ENCODE measurements at places on chromosomes 2 and 18.

GRCh38 chr2:233854241-233854981, at the start of gene HJURP:
Gene HJURP (minus strand): TSS chr2:233854535. CDS start chr2:233854500, 35 bp downstream.
- peak; percentile 93 for DNase-seq

- DNase-seq, result no peak
These were observed 4.4 kb downstream of the POU3F3 start for GRCh38 chr2:104858006-104858978.

GRCh38 chr2:157257312-157258252, at the start of gene GALNT5:
Gene GALNT5 (plus strand): TSS chr2:157257705. CDS start chr2:157258083, 378 bp downstream.
- DNase-seq, result peak; percentile 33

GRCh38 chr2:205660521-205661124, 21.7 kb upstream of the NRP2 start:
- DNase-seq, result no peak

GRCh38 chr2:103276869-103277268, 515.0 kb downstream of the TMEM182 start:
- no peak for DNase-seq

DNA sequence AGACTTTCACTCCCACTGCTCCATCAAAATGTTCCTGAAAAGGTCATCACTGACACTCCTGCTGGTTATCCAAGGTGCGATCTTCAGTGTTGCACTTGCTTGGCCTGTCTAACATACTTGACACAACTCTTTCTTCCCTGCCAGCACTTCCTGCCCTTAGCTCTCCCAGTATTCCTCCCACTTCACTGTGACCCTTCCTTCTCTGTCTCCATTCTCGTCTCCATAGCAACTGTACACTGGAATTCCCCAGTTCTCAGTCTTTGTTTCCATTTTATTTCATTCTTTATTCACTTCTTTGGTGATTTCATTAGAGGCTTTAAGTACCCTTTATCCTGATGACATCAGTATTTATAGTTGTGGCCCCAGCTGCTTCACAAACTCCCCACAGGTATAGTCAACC, 333.0 kb downstream of the IRS1 start:
- DNase-seq, result no peak

GRCh38 chr18:32373995-32374394, 96.7 kb downstream of the GAREM1 start:
- no peak for DNase-seq

DNA sequence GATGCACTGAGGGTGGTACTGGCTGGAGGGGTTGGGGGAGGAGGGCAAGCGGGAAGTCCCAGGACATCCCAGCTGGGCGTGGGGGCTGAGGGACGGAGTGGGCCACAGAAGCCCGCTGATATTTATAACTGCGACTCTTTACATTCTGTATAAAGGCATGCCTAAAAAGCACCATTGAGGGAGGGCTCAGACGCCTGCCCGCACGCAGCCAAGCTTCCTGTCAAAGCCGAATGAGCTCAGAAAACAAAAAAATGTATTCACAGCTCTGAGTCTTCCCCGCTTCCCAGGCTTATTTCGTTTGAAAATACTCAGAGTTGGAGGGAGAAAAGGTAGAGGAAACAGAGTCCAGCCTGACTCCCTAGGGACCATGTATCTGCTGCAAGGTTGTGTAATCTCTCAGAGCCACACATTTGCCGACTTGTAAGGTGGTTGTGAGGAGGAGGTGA, 170.1 kb upstream of the HAAO start:
- no peak for DNase-seq

- DNase-seq, result no peak
These were observed 88.8 kb downstream of the CRIM1 start for GRCh38 chr2:36444216-36444936.

- no peak for DNase-seq
These were observed 268.2 kb upstream of the PXDN start for GRCh38 chr2:2012505-2012904.

DNA sequence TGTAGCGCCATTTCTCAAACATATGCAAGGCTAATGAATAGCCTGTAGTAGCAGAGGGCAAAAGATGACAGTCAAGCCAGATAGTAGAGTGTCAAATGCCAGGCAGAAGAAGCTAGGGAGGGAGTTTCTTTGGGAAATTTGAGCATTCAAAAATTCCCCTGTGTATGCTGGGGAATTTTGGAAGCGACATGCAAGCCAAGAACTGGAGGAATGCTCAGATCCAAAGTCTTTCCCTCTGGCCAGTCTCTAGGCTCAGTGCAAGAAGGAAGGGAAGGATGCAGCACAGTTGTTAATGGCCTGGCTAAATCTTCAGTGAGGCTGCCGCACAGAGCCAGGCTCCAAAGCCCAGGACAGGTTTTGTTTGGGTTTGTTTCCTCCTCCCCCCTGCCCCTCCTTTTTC, 59.9 kb downstream of the ATP9B start:
- no peak for DNase-seq

- DNase-seq, result no peak
These were observed 886.5 kb downstream of the CNTNAP5 start for GRCh38 chr2:124911560-124911959.

- DNase-seq, result no peak
These were observed 69.0 kb downstream of the ANKRD44 start for GRCh38 chr2:197241596-197241995.

GRCh38 chr2:200177971-200178911, 128.3 kb upstream of the SPATS2L start:
- no peak for DNase-seq

DNA sequence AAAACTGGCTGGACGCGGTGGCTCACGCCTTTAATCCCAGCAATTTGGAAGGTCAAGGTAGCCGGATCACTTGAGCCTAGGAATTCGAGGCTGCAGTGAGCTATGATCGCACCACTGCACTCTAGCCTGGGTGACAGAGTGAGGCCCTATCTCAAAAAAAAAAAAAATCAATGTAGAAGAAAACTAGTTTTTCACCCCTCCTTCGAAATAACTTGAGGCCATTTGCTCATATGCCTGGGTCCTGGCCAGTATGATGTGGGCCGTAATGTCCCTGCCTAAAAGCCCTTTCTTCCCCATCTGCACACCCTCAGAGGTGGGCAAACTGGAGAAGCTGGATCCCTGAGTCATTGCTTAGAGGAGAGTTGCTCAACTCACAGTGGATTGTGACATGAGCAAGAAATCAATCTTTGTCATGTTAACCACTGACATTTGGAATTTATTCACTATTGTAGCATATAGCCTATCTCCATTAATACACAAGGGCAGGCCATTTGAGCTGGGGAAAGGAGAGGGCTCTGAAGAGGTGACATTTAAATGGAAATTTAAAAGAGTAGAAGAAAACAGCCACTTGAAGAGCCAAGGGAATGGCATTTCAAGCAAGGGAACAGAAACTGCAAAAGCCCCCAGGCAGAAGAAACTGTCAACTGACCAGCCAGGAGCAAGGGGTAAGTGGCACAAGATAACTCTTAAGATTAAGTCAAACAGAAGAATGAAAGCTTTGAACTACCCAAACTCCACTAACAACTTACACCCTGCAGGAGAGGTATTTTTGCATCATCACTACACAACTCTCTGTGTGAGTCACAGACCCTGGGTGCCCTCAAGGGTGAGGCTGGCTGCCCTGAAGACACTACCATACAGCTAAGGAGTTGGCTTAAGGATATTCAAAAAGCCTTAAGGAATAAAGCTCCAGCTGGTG, 7.6 kb upstream of the METTL21A start:
- DNase-seq, result no peak

- no peak for DNase-seq
These were observed 12.6 kb upstream of the LONRF2 start for GRCh38 chr2:100334929-100335328.

GRCh38 chr2:208549546-208550158, 143.1 kb downstream of the PTH2R start:
- DNase-seq, result no peak

GRCh38 chr2:238370823-238371372, 50.6 kb downstream of the TRAF3IP1 start:
- peak; percentile 48 for DNase-seq

DNA sequence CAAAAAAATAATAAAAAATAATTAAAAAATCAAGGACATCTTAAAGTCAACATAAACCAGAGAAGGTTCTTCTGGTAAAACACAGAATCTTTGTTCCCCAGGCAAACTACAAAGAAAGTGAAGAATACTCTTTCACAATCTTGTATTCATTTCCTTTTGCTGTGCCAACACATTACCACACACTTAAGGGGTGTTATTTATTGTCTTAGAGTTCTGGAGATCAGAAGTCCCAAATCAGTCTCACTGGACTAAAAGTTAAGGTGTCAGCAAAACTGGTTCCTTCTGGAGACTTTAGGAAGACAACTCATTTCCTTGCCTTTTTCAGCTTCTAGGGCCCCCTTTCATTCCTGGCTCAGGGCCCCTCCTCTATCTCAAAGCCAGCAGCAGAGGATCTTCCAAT, 12.2 kb upstream of the CAB39 start:
- DNase-seq, result no peak

DNA sequence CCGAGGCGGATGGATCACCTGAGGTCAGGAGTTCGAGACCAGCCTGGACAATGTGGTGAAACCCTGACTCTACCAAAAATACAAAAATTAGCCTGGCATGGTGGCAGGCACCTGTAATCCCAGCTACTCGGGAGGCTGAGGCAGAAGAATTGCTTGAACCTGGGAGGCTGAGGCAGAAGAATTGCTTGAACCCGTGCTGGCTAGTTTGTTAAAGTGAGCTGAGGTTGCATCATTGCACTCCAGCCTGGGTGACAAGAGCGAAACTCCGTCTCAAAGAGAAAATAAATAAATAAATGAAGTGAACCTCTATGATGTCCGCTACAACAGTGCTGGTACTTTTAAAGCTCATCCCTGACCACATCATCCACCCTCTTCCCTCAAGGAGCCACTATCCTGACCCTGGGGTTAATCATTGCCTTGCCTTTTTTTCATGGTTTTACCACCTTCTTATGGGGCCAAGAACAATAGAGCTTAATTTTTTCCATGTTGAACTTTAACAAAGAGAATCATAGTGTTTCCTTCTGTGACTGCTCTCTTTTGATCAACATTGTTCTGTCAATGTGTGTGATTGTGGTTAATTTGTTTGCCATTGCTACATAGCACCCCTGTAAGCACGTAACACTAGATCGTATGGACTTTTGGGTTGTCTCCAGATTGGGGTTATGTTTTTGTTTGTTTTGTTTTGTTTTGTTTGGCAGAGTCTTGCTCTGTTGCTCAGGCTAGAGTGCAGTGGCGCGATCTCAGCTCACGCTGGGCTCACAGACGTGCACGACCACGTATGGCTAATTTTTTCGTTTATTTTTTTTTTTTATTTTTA, 17.1 kb upstream of the ATRAID start:
- no peak for DNase-seq

DNA sequence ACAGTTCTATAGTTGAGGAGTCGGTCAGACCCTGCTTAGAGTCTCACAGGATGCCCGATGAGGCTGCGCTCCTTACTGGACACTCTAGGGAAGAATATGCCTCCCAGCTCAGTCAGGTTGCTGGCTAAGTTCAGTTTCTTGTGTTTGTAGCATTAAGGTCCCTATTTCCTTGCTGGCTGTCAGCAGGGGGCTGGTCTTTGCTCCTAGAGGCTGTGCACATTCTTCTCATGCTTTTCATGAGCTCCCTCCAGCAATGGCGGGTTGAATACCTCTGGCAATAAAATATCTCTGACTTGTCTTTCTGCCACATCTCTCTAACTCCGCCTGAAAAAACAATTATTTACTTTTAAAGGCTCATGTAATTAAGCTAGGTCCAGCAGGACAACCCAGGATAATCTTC, 79.4 kb upstream of the DNAJC10 start:
- DNase-seq, result no peak

GRCh38 chr2:223602972-223603371, 811 bp upstream of the SCG2 start:
- no peak for DNase-seq

GRCh38 chr2:127293386-127293747, 577 bp downstream of the ERCC3 start:
- DNase-seq, result no peak

DNA sequence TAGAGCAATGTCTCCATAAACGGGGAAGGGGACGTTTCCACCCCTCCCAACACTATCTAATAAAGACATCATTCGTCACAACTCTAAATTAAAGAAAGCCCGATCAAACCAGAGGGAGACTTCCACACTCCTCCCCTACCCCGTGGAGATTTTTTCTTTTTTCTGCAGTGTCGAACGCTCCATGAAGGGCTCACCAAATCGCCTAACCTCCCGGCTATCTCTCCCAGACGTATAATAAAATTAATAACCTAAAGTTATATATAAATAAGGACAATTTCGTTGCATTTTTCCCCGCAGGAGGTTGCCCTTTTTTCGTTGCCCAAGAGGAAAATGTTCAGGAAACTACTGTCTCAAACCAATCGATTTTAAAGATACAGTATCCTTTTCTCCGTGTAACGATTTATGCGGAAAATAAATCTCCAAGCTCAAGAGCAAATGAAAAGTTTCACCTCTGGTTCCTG, 2.4 kb downstream of the EVX2 start:
- no peak for DNase-seq

DNA sequence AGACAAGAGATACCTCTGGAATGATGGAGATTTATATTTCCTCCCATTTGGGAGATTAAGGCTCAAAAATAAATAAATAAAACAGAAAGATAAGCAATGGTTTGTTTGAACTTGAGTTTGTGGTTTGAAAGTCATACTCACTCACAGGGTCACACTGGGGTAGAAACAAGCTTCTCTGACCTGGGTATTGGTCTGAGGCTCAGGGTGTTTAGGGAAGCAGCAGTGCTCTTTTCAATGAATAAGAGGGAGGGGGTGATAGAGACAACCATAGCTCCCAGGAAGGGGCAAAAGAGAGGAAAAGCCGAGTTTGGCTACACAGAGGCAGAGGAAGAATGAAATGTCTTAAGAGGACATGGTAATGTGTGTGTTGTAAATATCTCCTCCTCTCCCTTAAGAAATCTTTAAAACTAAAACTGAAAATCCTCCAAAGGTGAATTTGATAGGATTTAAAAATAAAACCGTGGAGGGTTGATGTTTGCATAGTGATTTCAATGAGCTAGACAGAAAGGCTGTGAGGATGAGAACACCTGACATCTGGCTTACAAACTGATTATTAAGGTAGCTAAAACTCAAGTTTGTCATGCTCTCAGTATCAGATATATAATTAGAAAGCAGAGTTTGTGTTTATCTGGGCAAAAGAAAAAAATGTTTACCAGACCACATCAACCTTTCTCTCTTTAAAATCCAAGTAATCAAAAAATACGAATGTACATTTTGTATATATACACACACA, 159.9 kb upstream of the TMEFF2 start:
- no peak for DNase-seq

Data from left renal pelvis (tissue), 4 donors.